RWPE1 (cell line): ENCODE measurements at places on chromosomes 2 and 18.

DNA sequence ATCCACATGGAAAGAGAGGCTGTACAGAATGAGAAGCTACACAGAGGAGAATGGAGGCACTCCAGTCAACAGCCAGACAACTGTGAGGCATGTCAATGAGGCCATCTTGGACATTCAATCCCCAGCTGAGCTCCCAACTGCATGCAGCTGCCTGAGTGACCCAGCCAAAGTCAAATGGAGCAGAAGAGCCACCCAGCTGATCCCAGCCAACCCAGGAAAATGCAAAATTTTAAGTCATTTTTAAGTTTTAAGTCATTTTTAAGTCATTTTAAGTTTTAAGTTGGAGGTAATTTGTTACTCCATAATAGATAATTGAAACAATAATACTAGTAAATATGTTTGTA, 63.6 kb downstream of the RBMS1 start:
- DNase-seq, result no peak

DNA sequence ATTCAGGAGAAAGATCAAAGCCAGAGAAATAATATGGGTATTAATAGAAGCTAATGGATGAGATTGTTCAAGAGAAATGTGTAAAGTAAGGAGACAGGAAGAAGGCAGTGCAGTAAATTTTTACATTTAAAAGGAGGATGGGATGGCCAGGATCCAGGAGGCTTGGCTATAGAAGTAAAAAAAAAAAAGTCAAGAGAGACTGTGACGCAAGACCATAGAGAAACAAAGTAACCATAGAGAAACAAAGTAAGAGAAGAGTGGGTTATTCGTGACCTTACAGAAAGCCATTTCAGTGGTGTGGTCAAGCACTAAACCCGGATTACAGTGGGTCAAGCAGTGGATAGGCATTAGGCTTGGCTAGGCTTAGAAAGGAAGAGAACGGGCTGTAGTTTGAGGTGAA, 10.5 kb upstream of the FAM171B start:
- no peak for DNase-seq

DNA sequence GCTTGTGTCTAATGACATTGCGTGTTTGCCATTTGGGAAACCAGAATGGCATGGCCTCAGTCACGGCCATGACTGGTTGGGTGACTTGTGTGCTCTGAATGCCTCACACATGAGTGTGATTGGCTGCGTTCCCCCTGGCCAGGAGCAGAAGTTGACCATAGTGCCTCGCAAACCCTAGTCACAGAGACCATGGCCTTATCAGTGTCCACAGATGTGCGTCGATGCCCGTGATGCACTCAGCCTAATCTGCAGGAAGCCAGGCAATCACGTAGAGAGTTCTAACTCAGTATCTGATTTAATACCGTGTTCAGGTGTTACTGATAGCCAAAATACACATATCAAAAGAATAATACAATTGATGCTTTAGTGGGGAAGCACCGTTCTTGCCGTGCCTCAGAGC, 64.0 kb downstream of the BOLA3 start:
- no peak for DNase-seq

DNA sequence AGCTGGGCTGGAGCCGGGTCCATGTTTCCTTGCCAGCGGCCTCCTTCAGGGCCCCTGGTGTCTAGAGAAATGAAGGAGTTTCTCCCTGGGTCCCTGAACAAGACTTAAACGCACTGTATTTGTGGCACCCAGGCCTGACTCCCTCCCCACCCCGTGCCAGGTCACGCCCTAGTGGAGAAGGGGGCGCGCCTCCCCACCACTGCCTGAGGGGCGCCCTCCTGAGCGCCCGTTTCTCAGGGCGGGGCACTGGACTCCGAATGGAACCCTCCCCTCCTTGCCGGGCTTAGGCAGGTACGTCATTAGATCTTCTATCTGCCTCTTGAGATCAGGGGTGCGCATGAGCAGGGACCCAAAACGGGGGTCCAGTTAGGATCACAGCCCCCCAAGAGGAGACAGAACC, 16.3 kb downstream of the ODC1 start:
- no peak for DNase-seq

DNA sequence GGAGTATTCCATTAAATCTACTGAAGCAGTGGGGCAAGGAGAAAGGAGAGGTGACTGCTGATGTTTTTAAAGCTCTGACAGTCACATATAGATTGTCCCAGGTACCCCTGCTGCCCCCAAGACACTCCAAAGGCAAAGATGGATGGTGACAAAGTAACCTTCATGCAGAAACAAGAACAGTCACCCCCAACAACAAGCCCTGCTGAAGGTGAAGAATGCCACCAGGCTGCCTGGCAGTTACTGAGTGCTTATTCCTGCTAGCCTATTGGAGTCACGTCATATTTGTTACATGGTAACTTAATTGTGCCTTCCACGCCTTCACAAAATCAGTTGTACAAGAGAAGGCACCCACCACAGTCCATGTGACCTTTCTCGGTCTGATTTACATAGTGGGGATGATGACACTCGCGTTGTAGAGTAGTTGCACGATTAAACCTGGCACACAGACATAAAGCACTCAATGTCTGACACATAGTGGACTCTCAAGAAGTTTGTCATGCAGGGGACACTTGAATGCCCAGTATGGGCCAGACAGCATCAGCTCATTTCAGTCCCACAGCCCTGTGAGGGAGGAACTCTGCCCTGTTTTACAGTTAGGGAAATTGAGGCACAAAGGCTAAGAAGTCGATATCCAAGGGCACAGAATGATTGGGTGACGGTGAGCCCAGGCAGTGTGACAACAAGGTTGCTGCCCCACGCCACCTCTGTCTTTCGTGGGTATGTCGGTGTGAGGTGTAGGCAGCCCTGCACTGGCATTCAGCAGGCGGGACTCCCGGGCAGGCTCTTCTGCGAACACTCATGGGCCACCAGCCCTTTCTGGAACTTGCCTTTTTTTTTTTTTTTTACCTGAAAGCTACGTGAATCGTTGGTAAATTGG, 62.7 kb downstream of the ZCCHC2 start:
- no peak for DNase-seq

DNA sequence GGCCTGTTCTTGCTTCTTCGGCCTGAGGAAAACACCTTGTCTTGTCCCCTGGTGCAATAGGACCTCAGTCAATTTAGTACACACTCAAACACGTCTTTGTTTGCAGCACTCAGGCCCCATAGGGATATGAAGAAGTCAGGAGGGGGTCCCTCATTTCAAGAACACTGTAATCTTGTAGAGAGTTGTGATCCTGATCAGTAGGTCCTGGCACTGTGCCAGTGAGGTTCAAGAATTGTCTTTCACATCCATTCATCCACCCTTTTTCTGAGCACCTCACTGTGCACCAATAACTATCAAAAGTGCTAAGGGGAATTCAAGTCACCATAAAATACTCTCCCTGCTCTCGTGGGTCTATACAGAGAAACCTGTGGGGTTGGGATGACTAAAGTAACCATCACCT, 131.4 kb upstream of the LHCGR start:
- DNase-seq, result no peak

- no peak for DNase-seq
These were observed at the start of gene GDF7 for GRCh38 chr2:20666304-20667150. GDF7 (plus strand) TSS chr2:20667144; CDS start chr2:20667240, 96 bp downstream.
